ENCODE measurements at places on chromosomes 12 and 14.

DNA sequence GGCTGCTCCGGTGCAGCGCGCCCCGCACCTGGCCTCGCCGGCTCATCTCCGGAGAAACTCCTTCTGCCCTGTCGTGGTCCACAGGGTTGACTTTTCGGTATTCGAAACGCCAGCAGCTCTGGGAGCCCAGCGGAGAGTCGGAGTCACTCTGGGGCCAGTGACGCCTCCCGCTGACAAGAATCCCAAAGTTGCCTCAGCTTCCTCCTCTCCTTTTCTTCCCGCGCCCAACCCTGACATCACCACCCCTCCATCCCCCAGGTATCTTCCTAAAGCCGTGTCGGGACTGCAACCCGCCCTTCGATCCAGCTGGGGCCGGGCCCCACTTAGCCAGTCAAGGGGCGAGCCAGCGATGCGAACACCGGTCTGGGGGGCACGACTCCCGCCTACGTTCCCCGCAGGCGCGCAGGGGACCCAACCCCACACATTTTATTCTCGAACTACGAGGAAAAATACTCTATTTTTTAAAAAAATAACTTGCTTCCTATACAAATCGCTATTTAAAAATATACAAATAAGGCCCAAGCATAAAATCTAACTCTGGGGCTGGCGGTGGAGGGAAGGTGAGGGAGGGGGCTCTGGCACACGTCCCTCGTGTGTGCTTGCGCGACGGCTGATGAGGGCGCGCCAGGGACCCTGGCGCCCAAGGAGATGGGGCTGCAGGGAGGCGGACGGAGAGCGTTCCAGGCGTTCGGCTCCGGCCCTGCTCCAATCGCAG, 2.1 kb downstream of the NKX2-8 start:
- no peak for DNase-seq

DNA sequence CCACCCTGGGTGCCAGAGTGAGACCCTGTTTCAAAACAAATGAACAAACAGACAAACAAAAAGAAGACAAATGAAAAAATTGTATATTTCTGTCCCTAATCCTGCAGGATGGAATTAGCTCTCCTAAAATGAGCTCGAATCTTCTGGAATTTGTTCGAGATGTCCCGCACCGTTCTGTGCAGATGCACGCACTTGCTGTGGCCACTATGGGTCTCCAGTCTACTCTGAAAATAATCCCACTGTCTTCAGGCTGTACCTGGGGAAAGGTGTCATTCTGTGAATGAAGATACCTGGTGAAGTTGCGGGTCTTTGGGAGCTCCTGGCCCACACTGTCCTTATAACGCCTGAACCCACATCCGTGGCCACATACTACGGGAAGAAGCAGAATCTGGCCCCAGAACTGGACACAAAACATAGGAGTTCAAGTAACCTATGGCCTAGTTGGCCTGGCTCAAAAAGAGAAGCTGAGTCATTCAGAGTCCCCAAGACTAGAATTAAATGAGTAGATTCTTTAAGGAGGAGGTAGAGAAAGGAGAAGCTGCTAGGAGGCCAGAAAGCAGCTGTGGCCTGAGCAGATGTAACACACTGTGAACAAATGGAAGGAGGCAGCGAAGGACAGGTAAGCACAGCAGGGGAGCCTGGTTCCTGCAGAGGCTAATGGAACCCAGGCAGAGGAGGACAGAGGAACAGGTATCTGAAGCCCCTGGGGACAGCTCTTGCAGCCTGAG, 108.6 kb downstream of the FOXN3 start:
- DNase-seq: peak; percentile 8

- DNase-seq: no peak
These were observed 62.4 kb downstream of the TAOK3 start for GRCh38 chr12:118310320-118310719.

DNA sequence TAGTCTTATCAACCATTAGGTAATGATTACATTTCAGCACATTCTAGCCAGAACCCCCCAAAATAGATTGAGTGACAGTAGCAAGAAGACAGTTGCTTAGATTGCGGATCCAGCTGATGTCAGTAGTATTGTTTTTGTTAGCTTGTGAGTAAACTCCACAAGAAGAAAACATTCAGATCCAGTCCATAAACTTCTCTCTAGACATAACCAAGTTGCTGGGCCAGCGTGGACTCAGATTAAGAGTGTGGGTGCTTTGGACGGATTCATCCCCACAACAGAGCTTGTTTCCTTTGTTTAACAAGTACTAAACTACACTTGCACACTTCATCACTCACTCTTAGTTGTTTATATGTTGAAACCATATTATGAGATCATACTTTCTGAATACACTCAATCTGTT, 293.4 kb downstream of the NPAS3 start:
- no peak for DNase-seq

DNA sequence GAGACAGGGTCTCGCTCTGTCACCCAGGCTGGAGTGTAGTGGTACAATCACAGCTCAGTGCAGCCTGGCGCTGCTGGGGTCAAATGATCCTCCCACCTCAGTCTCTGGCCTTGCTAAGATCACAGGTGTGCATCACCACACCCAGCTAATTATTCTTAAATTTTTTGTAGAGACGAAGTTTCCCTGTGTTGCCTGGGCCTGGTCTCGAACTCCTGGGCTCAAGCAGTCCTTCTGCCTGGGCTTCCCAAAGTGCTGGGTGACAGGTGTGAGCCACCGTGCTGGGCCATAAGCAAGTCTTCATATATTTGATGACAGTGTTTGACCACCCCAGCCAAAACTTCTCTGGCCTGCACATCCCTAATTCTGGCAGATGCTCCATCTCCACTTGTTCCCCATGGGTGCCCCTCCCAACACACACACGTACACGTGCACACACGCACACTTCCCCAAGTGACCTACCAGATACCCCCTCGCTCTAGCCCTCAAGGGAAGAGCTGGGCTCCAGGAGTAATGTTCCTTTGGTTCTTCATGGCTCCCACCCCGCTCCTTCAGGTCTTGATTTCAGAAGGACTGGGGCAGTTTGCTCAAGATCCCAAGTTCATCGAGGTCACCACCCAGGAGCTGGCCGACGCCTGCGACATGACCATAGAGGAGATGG, 104.3 kb upstream of the FKBP4 start:
- no peak for DNase-seq

GRCh38 chr14:53652068-53652467, 304.6 kb downstream of the BMP4 start:
- DNase-seq: no peak

DNA sequence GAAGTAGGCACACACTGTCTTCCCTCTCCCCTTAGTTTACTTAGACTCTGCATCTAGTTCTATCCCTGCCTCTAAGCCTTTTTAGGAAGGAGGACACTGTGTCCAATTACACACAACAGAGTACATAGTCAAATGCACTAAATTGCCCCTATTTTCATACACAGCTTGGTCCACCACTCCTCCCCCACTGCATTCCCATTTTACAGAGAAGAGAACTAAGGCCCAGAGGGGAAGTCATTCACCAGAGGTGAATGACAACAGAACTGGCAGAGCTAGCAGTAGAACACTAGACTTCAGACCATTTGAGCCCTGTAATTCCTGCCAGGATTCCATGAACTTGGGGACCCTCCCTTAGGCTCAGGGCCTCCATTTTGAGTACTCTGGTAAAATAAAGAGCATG, 1.1 kb upstream of the JPH4 start:
- no peak for DNase-seq

- DNase-seq: no peak
These were observed 13.7 kb downstream of the COL2A1 start for GRCh38 chr12:47990351-47991105.

DNA sequence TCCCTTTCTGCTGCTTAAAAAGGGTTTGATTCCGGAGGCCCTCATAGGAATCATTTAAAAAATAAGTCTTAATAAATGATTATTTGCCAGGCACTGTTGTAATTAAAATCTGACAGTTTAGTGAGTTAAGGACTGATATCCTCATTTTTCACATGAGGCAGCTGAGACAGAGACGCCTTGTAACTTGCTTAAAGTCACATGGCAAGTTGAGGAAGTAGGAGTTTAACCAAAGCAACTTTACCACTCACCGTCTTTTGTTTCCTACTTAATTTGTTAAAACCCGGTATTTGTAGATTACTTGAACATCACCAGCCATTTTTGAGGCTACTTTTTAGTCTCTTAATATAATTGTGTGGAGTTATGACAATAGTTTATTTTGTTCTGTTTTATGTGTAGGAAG, 2.4 kb downstream of the TIGAR start:
- no peak for DNase-seq

DNA sequence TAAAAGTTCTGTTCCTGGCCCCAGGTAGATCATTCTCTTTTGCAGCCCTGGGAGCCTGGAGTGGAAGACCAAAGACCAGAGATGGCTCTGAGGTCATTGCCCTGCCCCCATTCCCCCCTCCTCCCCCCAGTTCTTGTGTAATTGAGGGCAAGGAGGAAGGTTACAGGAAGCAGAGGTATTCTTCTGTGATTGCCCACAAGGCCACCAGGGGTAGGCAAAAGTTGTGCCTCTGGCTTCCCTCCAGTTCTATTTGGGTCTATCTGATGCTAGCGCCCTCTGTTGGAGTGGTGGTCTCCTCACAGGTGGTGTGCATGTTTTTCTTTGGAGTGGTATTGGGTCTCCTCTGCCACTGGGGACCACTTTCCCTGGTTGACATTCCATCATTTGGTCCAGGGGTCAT, 41.2 kb upstream of the CRY1 start:
- DNase-seq: no peak

Data from stromal cell of bone marrow (primary cell).